Umbilical cord (tissue), 2 donors: ENCODE measurements at places on chromosomes 5 and 9.

GRCh38 chr9:14906644-14907359, 3.4 kb downstream of the FREM1 start:
- peak; percentile 94 for DNase-seq

- no peak for DNase-seq
These were observed 467.9 kb upstream of the DAB2 start for GRCh38 chr5:39892708-39893107.

GRCh38 chr5:135216471-135217343, 182.3 kb downstream of the MACROH2A1 start:
- no peak for DNase-seq

GRCh38 chr5:72507231-72507906, at the start of gene ZNF366:
TSS of gene ZNF366 (minus strand) at chr5:72507410. CDS start at chr5:72461496, 45,914 bp downstream.
- DNase-seq = peak; percentile 49

- DNase-seq = peak; percentile 68
These were observed 38.3 kb upstream of the ADRA1B start for GRCh38 chr5:159877894-159878448.

- DNase-seq = no peak
These were observed 15.7 kb downstream of the DAB2 start for GRCh38 chr5:39409033-39409432.

GRCh38 chr9:116476935-116477381, 210.1 kb upstream of the TRIM32 start:
- peak; percentile 80 for DNase-seq

DNA sequence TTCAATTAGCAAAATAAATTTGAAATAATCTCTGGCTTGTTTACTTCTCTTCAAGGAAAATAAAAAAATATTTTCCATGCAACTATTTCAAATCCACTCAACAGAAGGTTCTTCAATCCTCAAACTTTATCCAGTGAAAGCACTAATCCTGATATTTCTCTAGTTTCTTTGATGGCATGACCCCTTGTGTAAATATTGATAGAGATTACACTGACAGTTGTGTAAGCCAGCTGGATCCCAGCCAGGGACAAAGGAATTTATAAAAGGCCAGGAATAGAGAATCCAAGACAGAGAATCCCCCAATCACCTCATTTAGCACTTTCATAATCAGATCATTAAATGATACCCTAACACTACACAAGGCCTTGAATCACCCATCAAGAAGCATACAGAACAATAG, 135.2 kb downstream of the GNA14 start:
- DNase-seq = no peak

GRCh38 chr5:20248118-20248517, 260.1 kb upstream of the CDH18 start:
- peak; percentile 59 for DNase-seq

DNA sequence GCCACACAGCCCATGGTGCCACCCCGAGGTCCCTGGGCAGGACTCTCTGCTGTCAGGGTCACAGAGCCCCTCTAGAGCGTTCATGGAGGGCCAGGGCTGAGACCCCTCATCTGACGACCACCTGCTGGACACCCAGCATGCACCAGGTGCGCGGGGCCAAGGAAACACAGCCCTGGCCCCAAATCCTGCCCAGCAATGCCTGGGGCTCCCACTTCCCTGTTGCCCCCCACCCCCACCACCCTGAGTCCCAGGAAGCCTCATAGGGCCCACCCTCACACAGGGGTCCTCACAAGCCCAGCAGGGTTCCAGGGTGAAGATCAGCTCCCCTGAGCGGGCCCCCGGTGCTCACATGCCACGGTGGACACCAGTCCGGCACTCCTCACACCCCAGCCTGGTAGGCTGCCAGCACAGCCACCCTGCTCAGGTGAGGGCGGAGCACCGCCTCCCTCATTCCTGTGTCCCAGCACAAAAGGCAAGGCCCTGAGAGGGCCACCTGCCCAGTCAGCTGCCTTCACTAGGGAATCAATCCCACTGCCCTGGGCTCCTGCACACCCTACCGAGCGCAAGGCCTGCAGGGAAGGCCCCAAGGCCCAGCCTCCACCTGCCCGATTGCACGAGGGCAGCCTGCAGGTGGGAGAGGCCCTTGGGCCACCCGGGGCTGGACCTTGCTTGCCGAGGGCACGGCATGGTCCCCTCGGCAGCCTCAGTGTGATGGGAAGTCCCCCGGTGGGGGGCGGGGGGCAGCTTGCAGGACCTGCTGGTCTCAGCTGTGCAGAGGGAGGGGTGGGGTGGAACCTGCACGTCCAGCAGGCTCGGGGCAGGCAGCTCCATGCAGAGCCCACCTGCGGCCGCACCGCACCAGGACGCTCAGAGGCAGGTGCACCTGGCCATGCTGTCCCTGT, 56.4 kb upstream of the UBAC1 start:
- no peak for DNase-seq

DNA sequence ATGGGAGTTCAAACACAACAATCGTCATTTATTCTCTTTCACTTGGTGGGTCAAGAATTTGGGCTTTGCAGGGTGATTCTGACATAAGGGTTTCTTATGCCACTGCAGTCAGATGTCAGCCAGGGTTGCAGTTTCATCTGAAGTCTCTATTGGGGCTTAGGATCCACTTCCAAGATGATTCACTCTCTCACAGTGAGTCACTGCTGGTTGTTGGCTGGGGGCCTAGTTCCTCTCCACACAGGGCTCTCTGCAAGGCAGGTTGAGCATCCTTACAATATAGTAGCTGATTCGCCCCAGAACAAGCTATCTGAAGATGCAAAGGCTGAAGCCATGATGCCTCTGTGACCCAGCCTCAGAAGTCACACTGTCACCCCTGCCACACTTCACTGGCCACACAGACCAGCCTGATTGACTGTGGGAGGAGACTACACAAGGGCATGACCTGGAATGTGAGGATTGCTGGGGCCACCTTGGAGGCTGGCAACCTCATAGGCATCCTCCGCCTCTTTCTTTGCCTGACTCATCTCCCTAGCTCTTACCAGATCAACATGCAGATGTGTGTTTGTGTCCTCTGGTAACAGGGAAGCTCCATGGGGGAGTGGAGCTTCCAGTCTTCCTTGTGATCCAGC, 4.5 kb upstream of the CARD19 start:
- DNase-seq = peak; percentile 45

DNA sequence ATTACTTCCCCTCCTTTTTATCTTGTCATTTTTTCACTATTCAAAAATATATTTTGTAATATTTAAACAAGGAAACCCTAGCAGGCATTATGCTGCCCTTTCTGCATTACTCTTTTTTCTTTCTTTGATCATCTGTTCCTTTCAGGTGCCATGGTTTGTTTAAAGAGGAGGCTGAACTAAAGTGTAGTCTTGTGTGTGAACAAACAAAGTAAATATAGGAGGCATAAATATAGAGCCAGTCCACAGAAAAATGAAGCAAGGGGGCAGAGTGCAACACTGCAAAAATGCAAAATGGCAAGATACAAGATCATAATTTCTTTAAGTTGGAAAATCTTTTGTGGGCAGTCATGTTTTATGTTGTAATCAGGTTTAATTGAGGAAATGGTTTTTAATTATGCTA, 947.3 kb upstream of the COX7C start:
- DNase-seq = no peak
